ENCODE measurements at places on chromosomes 12 and 14.

DNA sequence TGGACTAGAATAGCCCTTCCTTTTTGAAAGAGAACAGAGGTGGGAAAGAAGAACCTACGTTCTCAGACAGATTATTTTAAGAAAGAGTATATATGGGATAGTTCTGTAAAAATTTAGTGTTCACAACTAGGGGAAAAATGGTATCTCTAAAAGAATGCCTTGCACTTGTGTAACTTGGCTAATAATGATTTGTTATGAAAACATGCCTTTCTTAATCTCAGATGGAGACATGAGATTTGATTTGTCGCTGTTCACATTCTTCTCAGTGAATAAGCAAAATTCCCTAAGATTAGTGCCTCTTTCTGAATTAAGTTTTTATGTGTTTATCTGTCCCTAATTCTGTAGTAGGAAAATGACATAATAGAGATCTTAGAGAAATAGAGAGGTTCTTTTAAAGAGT lies 100.8 kb downstream of the USP15 start:
- no peak for DNase-seq
- no peaks in the 10 kb centered on the region for H3K27me3 ChIP-seq
- H3K4me3 ChIP-seq, result no peak overlapping the region
- H3K27ac ChIP-seq, result no peak overlapping the region

DNA sequence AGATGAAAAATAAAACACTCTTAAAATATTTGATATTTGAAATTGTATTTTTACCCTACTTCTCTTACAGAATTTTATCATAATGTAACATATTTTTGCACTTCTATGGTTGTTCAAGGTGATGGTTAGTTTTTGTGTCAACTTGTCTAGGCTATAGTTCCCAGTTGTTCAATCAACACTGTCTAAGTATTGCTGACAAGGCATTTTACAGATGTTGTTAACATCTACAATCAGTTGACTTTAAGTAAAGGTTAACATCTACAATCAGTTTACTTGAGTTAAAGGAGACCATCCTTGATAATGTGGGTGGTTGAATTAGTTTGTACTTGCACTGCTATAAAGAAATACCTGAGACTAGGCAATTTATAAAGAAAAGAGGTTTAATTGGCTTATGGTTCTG lies 206.5 kb downstream of the AEBP2 start:
- no peaks in the 10 kb centered on the region for H3K36me3 ChIP-seq
- H3K4me3 ChIP-seq, result no peak overlapping the region
- no peaks in the 10 kb centered on the region for H3K4me1 ChIP-seq

- H3K4me3 ChIP-seq, result no peak overlapping the region
- H3K27me3 ChIP-seq, result no peaks in the 10 kb centered on the region
- H3K4me1 ChIP-seq, result no peaks in the 10 kb centered on the region
- no peak for DNase-seq
These were observed 9.9 kb downstream of the DBX2 start for GRCh38 chr12:45040977-45041376.

DNA sequence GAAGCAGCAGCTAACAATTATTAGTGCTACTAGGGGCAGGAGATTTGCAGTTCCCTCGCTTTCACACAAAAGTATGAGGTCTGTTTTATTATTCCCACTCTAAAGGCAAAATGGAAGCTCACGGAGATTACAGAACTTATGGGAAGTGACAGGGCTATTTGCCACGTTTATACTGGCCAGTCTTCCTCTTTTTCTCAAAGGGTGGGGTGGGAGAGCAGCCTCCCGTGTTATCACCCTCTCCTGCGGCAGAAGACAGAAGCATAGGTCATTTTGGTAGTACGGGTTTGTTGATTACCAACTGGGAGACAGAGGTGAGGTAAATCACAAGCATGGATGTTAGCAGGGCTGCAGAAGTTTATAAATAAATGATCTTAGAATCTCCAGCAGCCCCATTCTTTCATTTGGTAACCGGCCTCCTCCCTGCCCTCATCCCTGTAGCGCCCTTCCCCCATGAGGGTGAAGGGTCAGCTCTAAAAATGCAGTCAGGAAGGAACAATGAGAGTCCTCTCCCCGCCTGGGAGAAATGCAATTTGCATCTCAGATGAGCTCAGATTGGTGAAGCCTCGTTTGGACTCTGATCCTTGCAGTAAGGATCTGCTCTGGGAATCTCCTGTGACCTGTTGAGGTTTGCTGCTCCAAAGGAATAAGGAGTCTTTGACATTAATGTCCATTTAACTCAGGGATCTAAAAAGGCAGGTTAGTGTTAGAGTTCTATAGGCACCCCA lies 44.7 kb upstream of the SINHCAF start:
- peaks cover 2% of the 10 kb centered on the region for H3K4me1 ChIP-seq
- H3K36me3 ChIP-seq, result no peaks in the 10 kb centered on the region
- DNase-seq, result peak; percentile 41
- no peaks in the 10 kb centered on the region for H3K27me3 ChIP-seq
- H3K27ac ChIP-seq, result no peak overlapping the region

DNA sequence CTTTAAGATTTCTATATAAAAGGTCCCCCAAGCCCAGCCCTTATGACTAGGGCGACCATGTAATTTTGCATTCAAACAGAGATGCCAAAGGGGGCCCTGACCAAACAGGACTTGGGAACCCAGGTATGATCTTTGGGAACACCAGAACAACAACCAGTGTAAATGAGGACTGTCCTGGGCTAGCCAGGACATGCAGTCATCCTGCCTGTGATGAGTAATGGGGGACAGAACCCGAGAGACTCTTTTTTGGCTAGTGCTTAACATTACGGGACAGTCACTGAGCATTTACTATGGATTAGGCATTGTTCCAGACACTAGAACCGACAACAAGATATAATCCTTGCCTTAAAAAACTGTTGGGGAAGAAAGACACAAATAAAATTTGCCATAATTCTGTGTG lies 337.3 kb downstream of the CACNA1C start:
- no peak overlapping the region for H3K27ac ChIP-seq
- H3K36me3 ChIP-seq, result no peaks in the 10 kb centered on the region
- peaks cover under 1% of the 10 kb centered on the region for H3K4me1 ChIP-seq
- no peak for DNase-seq
- H3K27me3 ChIP-seq, result peaks cover 22% of the 10 kb centered on the region

GRCh38 chr14:43003845-43004244 lies 1397.2 kb downstream of the LRFN5 start:
- H3K27ac ChIP-seq, result no peak overlapping the region
- H3K4me1 ChIP-seq, result no peaks in the 10 kb centered on the region
- no peak for DNase-seq
- no peaks in the 10 kb centered on the region for H3K27me3 ChIP-seq

DNA sequence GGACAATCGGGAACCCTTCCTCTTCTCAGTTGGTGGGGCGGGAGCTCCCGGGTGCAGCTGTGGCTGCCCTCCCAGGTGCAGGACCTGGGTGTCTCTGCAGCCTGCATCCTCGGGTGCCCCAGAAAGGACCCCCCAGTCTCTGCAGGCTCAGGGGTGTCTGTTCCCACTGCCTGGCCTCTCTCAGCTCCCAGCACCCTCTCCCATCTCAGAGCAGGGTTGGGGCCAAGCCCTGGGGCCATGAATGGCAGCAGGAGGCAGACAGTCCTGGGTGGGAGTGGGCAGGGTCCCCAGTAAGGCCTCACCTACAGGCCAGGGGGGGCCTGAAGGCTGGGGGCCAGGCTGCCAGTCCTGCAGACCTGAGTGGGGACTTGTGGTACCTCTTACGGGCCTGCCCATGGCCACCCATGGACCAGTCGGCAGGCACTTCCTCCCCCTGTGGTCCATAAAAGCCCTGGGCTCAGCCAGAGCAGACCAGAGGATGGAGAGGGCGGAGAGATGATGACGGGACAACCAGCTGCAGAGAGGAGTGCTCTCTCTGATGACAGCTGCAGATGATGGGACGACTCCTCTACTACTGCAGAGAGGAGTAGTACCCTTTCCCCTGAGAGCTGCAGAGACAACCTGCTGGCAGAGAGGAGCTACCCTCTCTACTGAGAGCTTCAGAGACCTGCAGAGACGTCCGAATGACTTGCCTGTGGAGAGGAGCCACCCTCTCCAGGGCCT lies 26.6 kb downstream of the TCHP start:
- H3K36me3 ChIP-seq, result peaks cover 58% of the 10 kb centered on the region
- H3K27me3 ChIP-seq, result no peaks in the 10 kb centered on the region
- H3K27ac ChIP-seq, result no peak overlapping the region
- no peak for DNase-seq
- no peak overlapping the region for H3K4me3 ChIP-seq
- peaks cover 2% of the 10 kb centered on the region for H3K4me1 ChIP-seq

- no peaks in the 10 kb centered on the region for H3K36me3 ChIP-seq
- H3K27me3 ChIP-seq, result no peaks in the 10 kb centered on the region
- H3K27ac ChIP-seq, result no peak overlapping the region
These were observed 123.4 kb downstream of the TTC7B start for GRCh38 chr14:90692826-90693225.

DNA sequence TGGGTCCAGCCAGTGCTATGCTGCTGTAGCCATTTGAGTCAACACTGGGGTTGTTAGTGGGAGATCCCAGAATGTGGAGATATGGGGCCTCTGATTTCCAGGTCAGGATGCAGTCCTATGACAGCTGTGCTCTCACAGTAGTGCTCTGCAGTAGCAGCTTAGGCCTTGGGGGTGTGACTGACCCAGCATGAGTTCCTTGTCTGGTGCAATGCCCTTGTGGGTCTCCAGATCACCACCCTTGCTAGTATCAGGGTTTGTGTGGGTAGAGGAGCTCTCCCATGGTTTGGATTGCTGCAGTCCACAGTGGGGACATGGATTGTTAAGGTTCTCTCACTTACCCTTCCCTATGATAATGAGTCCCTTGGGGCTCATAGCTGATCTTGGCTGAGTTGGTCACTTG lies 113.7 kb downstream of the RAD51B start:
- H3K4me3 ChIP-seq, result no peak overlapping the region
- H3K27me3 ChIP-seq, result no peaks in the 10 kb centered on the region
- peaks cover 2% of the 10 kb centered on the region for H3K4me1 ChIP-seq
- peak; percentile 8 for DNase-seq
- H3K36me3 ChIP-seq, result no peaks in the 10 kb centered on the region

GRCh38 chr14:72678356-72678755 lies 215.5 kb downstream of the DPF3 start:
- H3K27me3 ChIP-seq, result no peaks in the 10 kb centered on the region
- peaks cover 29% of the 10 kb centered on the region for H3K36me3 ChIP-seq
- peak; percentile 60 for DNase-seq
- no peak overlapping the region for H3K27ac ChIP-seq

GRCh38 chr14:54599966-54600716 lies 33.2 kb downstream of the SAMD4A start:
- no peaks in the 10 kb centered on the region for H3K36me3 ChIP-seq
- no peak overlapping the region for H3K4me3 ChIP-seq
- H3K27me3 ChIP-seq, result no peaks in the 10 kb centered on the region
- no peak overlapping the region for H3K27ac ChIP-seq

DNA sequence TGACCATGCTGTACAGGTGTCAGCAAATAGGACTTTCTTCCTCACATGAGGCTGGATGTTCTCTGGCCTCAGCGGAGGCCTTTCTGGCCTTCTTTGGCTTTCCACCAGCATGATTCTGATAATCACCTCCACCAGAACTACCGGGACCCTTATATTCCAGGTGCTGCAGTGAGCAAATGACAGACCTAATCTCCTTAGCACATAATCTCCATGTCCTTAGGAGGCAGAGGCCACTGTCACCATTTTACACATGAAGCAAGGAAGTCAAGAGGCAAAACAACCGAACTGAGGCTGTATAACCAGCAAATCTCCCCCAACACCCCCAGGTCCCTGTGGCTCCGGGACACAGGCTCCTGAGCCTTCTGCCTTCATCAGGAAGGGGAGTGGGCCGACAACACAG lies 91.2 kb downstream of the ITPK1 start:
- no peak overlapping the region for H3K4me3 ChIP-seq
- H3K4me1 ChIP-seq, result peaks cover 8% of the 10 kb centered on the region
- H3K27ac ChIP-seq, result no peak overlapping the region

DNA sequence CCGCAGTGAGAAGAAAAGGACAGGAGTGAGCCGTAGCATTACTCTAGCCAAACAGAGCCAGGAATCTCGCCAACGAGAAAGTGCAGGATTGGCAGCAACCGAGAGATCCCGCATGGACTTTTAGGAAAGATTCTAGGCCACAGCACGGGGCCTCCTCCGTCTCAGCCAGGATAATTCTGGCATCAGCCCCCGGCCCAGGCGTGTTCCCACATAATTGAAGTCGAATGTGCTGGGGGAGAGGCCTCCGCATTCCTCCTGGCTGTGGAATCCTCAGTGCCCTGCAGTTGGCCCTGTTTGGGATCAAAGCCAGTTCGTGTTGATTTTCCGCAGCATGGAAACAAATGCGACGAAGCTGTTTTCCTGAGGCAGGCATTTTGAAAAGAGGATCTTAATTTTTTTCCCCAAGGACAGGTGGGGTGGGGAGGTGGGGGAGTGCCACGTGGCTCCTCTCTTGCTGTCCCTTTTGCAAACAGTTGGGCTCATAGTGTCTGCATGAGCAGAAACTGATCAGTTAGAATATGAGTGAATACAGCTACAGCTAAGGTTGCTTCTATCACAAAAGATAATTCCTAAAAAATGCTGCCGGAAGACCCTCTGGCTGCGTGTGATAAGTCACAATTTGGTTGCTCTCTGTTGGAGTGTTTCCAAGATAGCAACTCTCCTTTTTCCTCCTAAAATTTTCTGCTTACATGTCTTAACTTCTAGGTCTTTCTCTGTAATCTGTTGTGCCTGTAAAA lies 37.3 kb upstream of the ATXN2 start:
- no peaks in the 10 kb centered on the region for H3K27me3 ChIP-seq
- H3K36me3 ChIP-seq, result peaks cover 9% of the 10 kb centered on the region
- no peak overlapping the region for H3K27ac ChIP-seq
- peaks cover 6% of the 10 kb centered on the region for H3K4me1 ChIP-seq
- no peak overlapping the region for H3K4me3 ChIP-seq

DNA sequence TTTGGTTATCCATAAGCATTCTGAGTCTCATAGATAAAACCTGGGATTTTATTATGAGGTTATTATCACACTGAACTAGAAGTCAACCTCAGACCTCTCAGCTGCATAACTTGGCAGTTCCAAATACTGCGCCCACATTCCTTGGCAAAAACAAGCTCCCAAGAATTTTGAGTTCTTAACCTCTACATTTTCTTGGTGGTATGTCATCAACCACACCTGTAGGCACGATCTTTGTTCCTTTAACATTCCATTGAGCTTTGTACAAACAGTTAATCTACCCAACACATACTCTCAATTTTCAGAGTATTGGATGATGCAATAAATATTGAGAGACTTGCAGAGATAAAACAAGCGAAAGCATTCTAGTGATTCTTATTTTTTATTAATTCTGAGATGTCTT lies 371.8 kb upstream of the PRICKLE1 start:
- H3K27me3 ChIP-seq, result no peaks in the 10 kb centered on the region
- no peaks in the 10 kb centered on the region for H3K36me3 ChIP-seq
- H3K4me1 ChIP-seq, result peaks cover 5% of the 10 kb centered on the region

DNA sequence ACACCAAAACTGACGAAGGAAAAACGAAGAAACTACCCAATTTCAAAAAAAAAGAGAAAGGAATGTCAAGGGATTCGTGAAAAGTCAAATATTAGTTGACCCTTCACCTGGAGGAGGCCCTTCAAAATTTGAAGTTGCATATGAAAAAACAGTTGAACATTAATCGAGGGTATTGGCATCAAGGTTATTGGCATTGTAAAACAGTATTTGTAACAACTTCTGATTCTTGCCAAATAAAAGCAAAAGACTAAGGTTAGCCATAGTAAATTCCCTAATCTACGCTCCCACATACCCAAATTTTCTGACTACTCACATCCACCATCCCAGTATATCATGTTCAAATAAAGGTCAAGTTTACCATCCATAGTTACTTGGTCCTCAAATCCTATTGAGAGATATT lies 118.6 kb downstream of the TMTC1 start:
- no peak overlapping the region for H3K27ac ChIP-seq
- no peak for DNase-seq
- no peaks in the 10 kb centered on the region for H3K4me1 ChIP-seq
- H3K4me3 ChIP-seq, result no peak overlapping the region
